Sigmoid colon (tissue), 7 donors: ENCODE measurements at places on chromosomes 7 and 10. TPM values are rescaled to one million over a fixed set of nuclear protein-coding genes. Genes with fewer than 3 reads are reported as not detected.

DNA sequence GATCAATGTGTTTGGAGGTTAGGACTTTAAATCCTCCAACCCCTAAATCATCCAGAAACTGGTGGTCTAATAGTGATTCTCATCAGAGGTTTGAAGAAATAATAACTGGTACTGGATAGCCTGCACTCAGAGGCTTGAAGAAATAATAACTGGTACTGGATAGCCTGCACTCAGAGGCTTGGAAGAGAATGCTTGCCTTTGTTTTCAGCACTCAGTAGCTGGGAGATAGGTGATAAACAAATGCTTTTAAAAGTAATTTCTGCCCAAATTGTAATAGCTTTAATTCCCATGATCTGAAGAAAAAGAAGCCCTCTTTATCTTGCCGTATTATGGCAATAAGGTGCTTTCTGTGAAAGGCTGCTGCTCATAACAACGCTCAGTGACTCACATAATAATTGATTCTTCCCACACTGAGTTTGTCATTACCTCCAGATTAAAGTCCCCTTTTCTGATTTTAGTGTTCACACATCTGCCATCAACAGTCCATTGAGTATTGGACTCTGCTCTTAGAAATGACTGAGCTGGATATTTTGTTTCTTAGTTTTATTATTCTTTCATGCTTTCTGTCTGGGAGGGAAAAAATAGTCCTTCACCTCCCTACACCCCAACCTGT lies 112.3 kb upstream of the PHYHIPL start:
- no peak overlapping the region for H3K27ac ChIP-seq
- no peaks in the 10 kb centered on the region for H3K36me3 ChIP-seq
- DNase-seq: no peak
- H3K27me3 ChIP-seq: no peaks in the 10 kb centered on the region

- no peaks in the 10 kb centered on the region for H3K4me1 ChIP-seq
- H3K27ac ChIP-seq: no peak overlapping the region
- H3K36me3 ChIP-seq: no peaks in the 10 kb centered on the region
- H3K4me3 ChIP-seq: no peak overlapping the region
- H3K27me3 ChIP-seq: no peaks in the 10 kb centered on the region
These were observed 116.1 kb downstream of the FANK1 start for GRCh38 chr10:126012485-126012884.

ANKRD61 gene
- total RNA-seq: not detected

CYP2W1 gene
- total RNA-seq: 0.83 TPM

- no peaks in the 10 kb centered on the region for H3K27me3 ChIP-seq
- peak overlapping the region; percentile 22 for H3K4me3 ChIP-seq
- peaks cover 61% of the 10 kb centered on the region for H3K4me1 ChIP-seq
- DNase-seq: no peak
- peaks cover 38% of the 10 kb centered on the region for H3K36me3 ChIP-seq
These were observed 237.3 kb downstream of the ZMYND11 start for GRCh38 chr10:372566-372965.

DNA sequence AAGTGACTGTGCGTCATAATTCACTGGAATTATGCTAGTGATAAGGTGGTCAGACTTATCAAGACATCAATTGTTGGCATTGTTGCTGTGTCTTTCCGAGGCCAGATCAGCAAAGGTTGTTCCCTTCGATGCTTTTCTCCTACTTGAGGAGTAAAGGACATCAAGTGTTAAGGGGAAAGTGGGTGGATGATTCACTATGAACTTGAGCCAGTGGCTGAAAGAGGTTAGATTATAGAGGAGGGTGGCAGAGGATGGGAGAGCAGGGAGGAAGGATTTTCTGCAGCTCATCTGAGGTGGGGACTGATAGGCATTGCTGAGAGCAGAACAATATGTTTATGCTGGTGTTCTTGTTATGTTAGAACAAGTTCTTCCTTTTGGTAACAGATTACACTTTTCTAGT lies 131.4 kb upstream of the AGR3 start:
- DNase-seq: no peak
- no peaks in the 10 kb centered on the region for H3K36me3 ChIP-seq
- no peaks in the 10 kb centered on the region for H3K27me3 ChIP-seq
- H3K27ac ChIP-seq: no peak overlapping the region

GRCh38 chr10:16853201-16853600 lies 36.0 kb upstream of the RSU1 start:
- no peaks in the 10 kb centered on the region for H3K27me3 ChIP-seq
- H3K4me1 ChIP-seq: no peaks in the 10 kb centered on the region
- H3K4me3 ChIP-seq: no peak overlapping the region
- H3K27ac ChIP-seq: no peak overlapping the region
- H3K36me3 ChIP-seq: no peaks in the 10 kb centered on the region
- DNase-seq: no peak

DNA sequence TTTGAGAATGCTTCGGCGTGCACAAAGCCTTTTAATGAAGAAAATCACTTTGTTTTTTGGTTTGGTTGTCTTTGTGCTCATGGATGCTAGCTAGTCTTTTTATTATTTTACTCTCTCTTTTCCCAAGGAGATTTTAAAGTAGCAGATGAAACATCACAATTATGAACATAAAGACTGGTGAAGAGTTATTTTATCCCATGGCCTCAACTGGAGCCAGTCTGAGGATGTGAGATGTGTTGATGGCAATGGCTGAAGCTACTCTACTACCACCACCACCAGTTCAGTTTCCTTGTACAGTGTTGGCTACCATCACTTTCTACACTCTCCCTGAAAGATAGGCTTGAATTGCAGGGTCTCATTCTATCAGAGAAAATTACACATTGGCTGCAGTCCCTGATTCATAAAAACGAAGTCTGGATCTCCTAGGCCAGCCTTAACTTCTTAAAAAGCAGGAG lies 494 bp upstream of the HERC4 start:
- no peak for DNase-seq
- H3K27me3 ChIP-seq: no peaks in the 10 kb centered on the region
- peaks cover 41% of the 10 kb centered on the region for H3K4me1 ChIP-seq
- no peak overlapping the region for H3K4me3 ChIP-seq

DNA sequence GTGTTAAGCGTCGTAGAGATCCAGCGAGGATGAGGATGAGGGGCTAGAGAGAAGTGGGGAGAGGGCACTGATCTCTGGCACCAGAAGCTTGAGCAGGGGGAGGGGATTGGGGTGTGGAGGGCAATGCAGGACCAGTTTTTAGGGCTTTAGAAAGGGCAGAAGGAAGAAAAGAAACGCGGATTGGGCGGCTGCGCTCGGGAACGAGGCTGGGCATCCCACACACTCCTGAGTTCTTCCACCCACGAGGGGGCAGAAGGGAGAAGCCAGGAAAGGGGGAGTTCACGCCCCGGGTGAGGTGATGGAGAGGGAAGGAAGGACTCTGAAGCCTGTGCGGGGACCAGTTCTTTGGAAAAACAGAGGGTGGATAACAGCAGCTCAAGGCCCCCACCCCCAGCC lies 6.1 kb upstream of the VGF start:
- H3K27ac ChIP-seq: no peak overlapping the region
- H3K4me3 ChIP-seq: no peak overlapping the region
- H3K4me1 ChIP-seq: no peaks in the 10 kb centered on the region
- peaks cover 96% of the 10 kb centered on the region for H3K27me3 ChIP-seq
- no peak for DNase-seq

GPR15LG gene
- not detected for total RNA-seq

DNA sequence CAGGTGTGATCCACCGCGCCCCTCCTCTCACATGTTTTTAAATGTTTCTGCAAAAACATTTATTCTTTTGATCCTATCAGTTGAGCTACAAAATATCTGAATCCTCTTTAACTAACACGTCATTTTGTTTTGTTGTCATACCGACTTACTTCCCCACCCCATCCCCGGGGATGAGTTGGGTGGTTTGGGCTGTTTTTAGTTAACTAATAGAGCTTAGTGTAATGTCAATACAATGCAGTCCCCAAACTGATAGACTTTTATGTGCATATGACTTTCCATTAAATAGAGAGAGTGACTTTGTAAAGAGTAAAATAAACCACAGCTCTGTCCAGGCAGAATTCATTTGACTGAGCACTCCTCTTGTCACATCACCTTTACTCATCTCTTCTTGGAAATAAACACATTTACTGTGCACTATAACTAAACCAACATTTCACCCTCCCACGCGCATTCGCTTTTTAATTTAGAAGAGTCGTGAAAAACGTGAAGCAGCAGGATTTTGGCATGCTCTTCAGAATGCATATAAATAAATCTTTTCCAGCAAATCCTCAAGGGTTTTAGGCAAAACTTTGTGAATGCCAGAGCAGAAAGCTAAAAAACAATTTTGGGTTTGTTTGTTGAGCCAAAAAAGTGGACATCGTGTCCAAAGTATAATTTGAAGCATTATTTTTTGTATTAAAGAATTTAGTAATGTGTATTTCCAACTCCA lies 187.4 kb upstream of the MGMT start:
- H3K27ac ChIP-seq: no peak overlapping the region
- no peaks in the 10 kb centered on the region for H3K4me1 ChIP-seq
- H3K36me3 ChIP-seq: no peaks in the 10 kb centered on the region

DNA sequence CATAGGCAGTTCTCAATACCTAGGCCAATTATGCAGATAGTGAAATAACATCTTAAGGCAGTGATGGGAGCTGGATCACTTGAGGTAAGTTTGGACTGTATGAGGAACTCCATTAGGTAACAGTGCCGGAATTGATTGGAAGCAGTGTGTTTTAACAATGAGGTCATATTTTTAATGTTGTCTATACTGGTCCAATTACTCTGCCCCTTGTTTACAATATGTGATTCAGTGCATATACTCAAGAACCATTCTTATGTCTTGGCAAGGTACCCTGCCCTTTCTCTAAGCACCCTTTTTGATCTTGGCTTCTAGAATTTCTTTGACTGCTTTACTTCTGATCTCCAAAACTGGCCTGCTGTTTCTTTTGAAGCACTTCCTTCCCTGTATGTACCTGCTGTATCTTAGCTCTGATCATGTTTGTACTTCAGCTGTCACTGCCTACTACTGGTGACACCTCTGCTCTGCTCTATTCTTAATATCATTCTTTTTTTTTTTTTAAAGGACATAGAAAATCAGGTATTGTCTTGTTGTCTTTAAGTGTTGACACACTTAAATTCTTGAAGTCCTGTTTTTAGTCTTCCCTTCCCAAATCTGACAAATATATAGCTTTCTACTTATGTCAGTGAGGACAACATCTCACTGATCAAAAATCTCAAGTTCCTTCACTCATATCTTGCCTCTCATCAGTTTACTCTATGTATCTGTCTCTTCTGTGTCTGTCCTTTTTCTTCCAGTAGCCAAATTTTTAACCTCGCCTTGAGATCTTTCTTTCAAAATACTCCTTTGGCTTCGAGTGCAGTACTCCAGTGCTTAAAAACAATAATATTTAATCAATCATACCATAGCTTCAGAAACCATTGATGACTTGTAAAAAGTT lies 46.4 kb upstream of the RPA3 start:
- no peak for DNase-seq
- no peak overlapping the region for H3K4me3 ChIP-seq
- no peaks in the 10 kb centered on the region for H3K36me3 ChIP-seq
- peaks cover 20% of the 10 kb centered on the region for H3K4me1 ChIP-seq

DNA sequence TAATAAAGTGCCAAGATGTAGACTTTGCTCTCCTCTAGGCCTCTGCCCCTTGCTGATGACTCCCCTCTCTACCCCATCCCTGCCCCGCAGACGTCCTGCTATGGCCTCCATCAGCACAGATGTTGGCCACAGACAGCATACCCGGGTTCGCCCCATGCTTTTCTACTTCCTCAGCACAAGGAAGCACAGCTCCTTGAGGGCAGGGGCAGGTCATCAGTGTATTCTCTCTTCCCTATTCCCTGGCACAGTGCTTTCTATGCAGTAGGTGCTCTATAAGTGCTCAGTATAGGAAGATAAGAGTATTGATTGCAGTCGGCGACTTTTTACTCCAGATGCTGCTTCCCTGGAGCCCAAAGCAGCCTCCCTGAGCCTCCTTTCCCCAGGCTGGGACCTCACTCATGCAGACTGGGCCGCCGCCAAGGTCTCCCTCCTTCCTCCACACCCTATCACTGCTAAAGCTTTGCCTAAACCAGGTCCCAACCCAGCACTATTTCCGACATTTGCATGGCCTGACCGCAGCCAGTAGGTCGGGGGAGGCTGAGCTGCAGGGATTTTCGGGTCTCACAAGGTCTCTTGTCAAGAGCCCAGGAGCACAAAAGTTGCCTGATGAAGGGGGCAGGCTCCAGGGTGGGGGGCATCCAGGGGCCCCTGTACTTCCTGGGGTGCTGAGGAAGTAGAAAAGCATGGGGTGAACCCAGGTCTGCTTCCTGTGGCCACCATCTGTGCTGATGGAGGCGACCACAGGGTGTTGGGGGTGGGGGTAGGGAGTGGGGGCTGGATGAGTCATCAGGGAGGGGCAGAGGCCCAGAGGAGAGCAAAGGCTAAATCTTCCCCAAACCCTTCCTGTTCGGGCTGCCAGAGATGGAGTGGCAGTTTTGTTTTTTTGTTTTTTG lies 8.0 kb downstream of the CALHM3 start:
- no peak for DNase-seq
- H3K4me1 ChIP-seq: no peaks in the 10 kb centered on the region
- H3K27me3 ChIP-seq: no peaks in the 10 kb centered on the region

GRCh38 chr10:26628395-26628794 lies 69.1 kb upstream of the PDSS1 start:
- H3K36me3 ChIP-seq: no peaks in the 10 kb centered on the region
- peaks cover 15% of the 10 kb centered on the region for H3K27me3 ChIP-seq
- no peaks in the 10 kb centered on the region for H3K4me1 ChIP-seq
- DNase-seq: no peak
- H3K4me3 ChIP-seq: no peak overlapping the region

- no peaks in the 10 kb centered on the region for H3K4me1 ChIP-seq
- no peak overlapping the region for H3K4me3 ChIP-seq
- no peak overlapping the region for H3K27ac ChIP-seq
- no peak for DNase-seq
- no peaks in the 10 kb centered on the region for H3K27me3 ChIP-seq
These were observed 68.9 kb downstream of the EBLN1 start for GRCh38 chr10:22148961-22149360.

POLR1F gene
- total RNA-seq: 15.6 TPM

- no peaks in the 10 kb centered on the region for H3K4me1 ChIP-seq
- DNase-seq: no peak
These were observed 267.8 kb upstream of the MYO3A start for GRCh38 chr10:25666276-25666675.

GRCh38 chr7:30369879-30370278 lies 85.5 kb downstream of the ZNRF2 start:
- no peak for DNase-seq
- no peaks in the 10 kb centered on the region for H3K27me3 ChIP-seq
- no peak overlapping the region for H3K27ac ChIP-seq
- H3K36me3 ChIP-seq: peaks cover 10% of the 10 kb centered on the region

DNA sequence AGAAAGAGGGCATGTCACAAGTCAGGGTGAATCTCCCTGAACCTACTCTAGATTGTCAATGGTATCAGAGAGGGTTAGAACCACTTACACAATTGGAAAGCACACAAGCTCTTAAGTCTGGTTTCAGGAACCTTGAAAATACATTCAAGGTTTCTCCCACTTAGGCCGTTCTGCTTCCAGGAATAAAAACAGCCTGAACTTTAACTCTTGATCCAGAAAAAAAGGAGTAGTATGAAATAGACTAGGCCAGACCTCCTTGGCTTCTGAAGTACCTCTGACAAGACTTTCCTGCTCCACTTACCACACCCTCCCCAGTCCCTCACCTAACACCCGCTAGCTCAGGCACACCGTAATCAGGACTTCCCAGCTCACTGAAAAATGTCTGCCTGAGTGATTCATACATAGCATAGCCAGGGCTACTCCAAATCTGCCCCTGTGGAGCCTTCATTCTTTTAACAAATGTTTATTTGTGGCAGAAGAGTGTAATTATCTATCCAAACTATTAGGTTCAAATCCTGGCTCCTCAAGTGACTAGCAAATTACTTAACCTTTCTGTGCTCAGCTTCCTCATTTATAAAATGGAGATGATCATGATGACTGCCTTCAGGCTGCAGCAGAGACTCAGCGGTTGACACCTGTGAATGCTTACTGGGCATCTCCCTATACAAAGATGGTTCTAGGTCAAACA lies 30.3 kb upstream of the IL6 start:
- no peak for DNase-seq
- no peaks in the 10 kb centered on the region for H3K4me1 ChIP-seq
- H3K27ac ChIP-seq: no peak overlapping the region
- H3K27me3 ChIP-seq: no peaks in the 10 kb centered on the region
- H3K4me3 ChIP-seq: no peak overlapping the region

PDCD4 gene
- total RNA-seq: 120 TPM
